Activated naive CD8-positive, alpha-beta T cell treated with anti-CD3 and anti-CD28 coated beads, Interleukin-2, amount 10 ng/mL, durations not matched to agents 7 days and 5 days (primary cell): ENCODE measurements at places on chromosomes 2 and 18. TPM values are rescaled to one million over a fixed set of nuclear protein-coding genes. Genes with fewer than 3 reads are reported as not detected.

The MAP3K20 gene
- 14.9 TPM for total RNA-seq

The NT5DC4 gene
- total RNA-seq, result not detected

The EVX2 gene
- not detected for total RNA-seq

The MGAT4A gene
- 124 TPM for total RNA-seq

The LBX2 gene
- total RNA-seq, result 1.2 TPM

The KLHL29 gene
- 1.6 TPM for total RNA-seq

The FHOD3 gene
- not detected for total RNA-seq
